Hematopoietic multipotent progenitor cell treated with erythropoietin and hydrocortisone succinate and interleukin-3 and kit ligand, for 8 days (in vitro differentiated cells): ENCODE measurements at places on chromosomes 7 and 10.

GRCh38 chr7:16851829-16852228 is 30.0 kb downstream of the AGR3 start:
- peak; percentile 11 for DNase-seq

DNA sequence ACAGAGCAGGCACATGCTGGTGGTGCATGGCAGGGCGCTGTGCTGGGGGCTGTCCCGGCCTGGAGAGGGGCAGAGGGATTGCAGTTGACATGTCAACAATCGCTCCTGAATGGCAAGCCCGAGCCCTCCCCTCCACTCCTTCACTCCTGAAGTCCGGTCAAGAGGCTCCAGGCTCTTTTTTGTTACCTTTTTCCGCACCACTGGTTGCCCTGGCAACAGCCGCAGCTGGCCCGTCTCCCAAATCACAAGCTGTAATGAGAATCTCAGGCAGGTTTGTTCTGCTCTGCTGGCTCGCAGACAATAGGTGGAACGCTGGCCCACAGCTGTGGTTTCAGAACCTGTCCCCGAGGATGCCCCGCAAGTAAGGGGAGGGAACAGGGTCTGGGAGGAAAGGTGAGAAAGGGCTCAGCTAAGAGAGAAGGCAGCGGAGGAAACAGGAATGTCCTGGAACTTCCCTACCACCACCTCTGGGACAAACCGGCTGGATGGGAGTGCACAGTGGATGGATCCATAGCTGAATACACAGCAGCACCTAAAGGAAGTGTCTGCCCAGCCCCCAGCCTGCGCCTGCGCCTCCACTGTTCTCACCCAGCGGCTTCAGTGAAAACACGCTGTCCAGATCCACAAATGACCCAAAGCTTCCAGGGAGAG is 58.9 kb downstream of the CALML3 start:
- DNase-seq = no peak

- no peak for DNase-seq
Measured at GRCh38 chr10:112970021-112970420, 20.0 kb downstream of the TCF7L2 start.

- no peak for DNase-seq
Measured at GRCh38 chr7:92598310-92598981, 8.3 kb upstream of the FAM133B start.

- DNase-seq = no peak
Measured at GRCh38 chr10:93573051-93573909, 6.8 kb downstream of the FFAR4 start.

DNA sequence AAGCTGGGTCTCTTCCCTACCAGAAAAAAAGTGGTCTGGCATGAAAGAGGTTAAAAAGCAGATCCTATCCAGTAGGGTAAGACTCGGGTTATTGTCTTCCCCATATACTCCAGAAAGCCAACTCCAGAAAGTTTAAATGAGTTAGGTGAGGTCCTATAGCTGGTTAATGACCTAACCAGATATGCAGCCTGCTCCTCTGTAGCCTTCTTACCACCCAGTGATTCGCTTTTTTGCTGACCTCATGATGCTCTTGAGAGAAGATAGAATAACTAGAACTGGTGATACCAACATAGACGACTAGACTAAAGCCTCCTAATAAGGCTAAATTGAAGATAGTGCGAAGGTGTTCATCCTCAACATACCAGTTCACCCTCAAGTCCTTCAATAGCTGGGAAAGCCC is 675 bp upstream of the GIMAP1 start:
- DNase-seq = no peak

GRCh38 chr10:129055986-129056385 is 411.1 kb upstream of the MGMT start:
- DNase-seq = no peak

DNA sequence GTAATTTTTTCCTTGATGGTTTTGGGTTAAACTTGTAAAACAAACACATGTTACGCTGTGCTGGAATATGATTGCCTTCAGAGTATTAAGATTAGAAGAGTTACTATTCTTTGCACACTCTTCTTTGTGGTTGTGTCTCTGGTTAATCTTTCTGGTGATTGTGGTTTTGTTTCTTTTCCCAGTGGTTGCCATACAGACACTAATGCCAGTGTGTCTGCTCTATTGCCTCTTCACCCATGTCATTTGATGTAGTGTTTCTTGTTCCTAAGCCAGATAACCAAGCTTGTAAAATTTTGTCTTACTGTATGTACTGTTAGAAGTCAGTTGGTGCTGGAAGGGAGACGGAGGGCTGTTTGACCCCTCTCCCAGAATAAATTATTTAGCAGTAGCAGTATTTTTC is 124.8 kb downstream of the PHTF2 start:
- peak; percentile 30 for DNase-seq

GRCh38 chr10:120456626-120457430 is at the start of gene PLPP4:
Gene PLPP4 (plus strand): TSS chr10:120457227. CDS start chr10:120457306, 79 bp downstream.
- DNase-seq = peak; percentile 36

DNA sequence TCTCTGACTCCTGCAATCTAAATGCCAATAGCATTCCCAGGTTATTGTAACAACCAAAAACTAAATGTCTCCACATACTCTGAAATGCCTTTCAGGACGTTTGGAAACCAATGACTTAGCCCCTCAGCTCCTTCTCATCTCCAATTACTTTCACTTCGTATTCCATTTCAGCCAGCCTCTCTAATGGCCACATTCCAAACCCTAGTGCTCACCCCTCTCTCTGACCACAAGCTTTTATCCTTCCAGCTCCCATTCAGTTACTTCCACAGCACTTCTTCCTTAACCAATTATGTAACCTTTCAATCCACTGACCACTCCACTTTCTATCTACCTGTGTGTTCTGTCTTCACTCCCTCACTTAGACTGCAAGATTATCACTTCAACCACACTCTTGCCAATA is 4.3 kb downstream of the NOC3L start:
- DNase-seq = no peak

DNA sequence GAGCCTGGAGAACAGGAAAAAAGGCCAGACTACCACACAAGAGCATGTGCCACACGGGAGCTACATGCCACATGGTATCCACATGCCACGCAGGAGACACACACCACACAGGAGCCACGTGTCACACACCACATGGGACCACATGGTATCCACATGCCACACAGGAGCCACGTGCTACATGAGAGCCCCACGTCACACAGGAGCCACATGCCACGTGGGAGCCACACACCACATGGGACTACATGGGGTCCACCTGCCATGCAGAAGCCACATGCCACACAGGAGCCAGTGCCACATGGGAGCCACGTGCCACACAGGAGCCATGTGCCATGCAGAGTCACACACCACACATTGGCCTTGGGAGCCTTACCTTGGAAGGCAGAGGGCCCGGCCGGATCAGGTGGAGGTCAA is 244.4 kb upstream of the PPP2R2D start:
- DNase-seq = no peak

- no peak for DNase-seq
Measured at GRCh38 chr7:72101444-72101843, 310.7 kb downstream of the CALN1 start.

DNA sequence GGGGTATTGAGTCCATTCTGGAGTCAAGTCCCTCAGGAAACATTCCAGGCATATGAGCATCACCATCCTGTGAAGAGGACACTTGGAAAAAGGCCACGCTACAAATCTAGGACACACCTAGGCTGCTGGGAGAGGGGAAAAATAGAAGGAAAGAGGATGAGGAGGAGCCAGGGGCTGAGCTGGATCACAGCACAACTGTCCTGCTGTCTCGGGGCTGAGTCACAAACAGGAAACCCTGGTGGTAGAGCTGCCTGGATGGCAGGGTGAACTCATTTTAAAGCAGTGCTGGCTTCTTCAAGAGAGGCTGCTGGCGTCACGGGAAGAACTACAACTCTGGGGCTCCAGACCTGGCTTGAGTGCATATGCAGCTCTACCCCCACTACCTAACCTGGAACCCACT is 151.5 kb downstream of the RNF216 start:
- DNase-seq = no peak

DNA sequence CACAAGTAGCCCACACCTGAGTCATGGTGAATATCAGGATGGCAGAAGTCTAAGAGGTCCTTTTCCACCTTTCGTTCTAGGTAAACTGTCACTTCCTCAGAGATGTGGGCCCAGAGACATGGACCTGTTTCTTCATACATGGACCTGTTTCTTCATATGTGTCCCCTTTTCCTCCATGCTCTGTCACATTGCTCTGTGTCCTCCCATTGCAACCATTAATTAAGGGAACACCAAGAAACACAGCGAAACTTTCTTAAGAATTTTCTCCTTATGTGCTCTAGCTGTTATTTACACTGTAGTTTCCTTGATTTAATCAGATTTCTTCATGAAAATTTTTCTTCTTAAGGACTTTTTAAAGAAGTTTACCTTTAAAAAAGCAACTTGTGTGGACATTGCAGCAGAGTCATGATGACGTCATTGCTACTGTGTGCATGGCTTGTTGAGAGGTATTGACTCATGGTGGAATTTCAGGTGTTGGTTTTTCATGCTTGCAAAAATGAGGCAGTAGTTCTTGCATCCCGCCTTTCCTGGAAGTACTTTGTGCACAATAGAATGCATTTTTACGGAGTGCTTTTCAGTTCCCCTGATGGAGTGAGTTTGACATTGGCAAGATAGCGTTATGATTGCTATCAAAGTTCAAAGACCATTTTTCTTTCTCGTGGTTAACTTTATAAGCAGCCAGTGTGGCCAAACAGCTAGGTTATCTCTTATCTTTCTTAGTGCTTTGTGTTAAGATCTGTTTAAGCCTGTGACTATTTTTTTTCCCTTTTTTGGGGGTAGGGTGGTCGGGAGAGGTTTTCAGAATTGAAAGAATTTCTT is 37.7 kb downstream of the CFAP58 start:
- DNase-seq = no peak

- DNase-seq = no peak
Measured at GRCh38 chr7:46630031-46630430, 709.0 kb upstream of the IGFBP3 start.

DNA sequence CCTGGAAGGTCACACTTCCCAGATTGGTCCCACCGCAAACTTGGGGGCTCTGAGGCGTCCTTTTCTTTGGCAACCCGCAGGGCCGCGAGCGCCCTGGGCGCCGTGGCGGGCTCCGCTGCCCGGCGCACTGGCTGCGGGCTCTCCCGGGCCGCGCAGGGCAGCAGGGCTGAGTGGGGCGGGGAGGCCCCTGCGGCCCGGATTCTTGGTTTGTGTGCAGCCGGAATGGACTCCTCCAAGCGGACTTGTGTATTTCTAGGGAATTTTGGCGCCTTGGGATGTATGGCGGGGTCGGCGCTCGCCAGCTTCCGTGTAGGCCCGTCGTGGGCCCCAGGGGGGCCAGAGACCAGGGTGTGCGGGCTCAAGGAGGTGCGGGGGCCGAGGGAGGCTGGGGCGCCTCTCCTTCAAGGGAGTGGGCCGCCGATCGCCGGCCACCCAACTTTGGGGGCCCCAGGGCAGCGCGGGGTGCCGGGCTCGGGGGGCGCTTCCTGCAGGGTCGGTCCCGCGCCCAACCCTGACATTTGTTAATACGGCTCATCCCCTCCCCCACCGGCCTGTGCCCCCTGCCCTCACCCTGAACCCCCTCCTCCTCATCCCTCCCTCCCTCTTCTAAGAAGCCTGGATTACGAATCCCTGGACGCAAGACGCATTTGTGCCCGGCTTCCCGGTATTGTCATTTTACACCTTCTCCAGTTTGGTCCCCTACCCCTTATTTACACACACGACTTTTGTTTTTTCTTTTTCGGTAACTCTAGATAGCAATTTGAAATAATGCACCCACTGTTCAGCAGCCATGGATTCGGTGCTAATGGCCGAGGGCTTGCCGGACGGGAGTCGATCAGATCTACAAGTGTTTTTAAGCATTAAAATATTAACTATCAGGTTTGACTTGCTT is 2.5 kb downstream of the TCF7L2 start:
- DNase-seq = no peak

DNA sequence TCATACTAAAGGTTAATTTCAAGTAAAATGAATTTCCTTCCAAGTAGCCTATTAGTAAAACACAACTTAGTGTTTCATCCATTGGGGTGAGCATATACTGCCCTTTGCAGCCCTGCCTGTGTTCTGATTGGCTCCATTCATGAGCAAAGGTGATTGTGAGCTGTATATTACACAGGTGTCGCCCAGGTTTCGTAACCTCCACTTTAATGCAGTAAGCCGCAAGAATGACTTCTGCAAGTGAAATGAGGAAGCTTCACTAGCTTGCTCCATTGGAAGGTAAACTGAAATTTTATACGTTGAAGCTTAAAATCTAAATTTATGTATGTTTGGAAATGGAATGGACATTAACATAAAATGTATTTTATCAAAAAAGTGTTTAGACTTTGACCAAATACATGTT is 24.4 kb downstream of the MTURN start:
- DNase-seq = no peak

DNA sequence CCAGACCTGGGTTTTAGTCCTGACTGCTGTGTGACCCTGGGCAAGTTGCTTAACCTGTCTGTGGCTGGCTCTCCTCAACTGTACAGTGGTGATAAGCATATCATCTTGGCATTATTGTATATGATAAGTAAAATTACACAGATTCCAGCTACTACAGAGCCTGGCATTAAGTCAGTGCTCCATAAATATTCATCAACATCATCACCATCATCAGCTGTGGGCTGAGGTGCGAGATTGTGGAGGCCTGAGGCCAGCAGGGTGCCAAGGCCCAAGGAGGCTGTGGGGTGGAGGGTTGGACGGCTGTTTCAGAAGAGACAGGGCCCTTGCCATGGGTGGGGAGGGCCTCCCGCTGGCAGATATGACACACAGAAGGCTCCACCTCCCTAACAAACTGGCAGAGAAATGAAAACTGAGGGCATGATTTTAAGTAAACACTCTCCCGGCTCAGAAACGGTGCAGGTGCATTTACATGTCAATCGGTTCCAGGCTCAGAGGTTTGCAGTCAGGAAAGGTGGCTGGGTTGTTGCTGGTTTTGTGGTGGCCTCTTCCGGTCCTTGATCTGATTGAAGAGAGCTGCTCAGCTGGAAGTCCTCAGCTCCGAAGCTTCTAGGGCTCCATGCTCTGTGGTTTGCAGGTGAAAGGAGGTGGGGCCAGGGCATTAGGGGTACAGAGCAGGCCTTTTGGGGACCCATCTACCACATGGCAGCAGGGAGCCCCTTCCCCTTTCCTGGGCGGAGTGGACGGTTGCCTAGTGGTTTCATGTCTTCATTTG is 10.2 kb downstream of the CRYGN start:
- DNase-seq = peak; percentile 26

DNA sequence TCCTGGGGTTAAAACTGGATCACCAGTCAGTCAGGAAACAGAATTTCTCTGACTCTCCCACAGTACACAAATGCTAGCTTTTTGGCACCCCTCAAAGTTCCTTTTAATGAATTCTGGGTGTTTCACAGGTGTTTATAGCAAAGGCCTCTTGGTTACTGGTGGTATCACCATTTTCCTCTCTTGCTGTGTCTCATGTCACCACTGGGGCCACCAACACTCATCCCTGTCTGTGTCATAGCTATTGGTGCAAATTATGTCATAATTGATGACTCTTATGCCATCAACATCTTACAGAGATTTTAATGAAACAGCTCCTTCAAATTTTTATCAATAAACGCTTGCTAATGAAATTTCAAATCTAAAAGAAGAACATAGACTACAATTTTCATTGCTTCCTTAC is 27.7 kb upstream of the OSBPL3 start:
- DNase-seq = no peak
